ENCODE measurements at places on chromosomes 3 and 15.

- DNase-seq, result no peak
Observed at GRCh38 chr15:96011136-96011535, 319.4 kb upstream of the NR2F2 start.

GRCh38 chr3:54878145-54878544, 49.7 kb downstream of the LRTM1 start:
- no peak for DNase-seq

- DNase-seq, result peak; percentile 84
Observed at GRCh38 chr15:77578641-77579372, 53.9 kb downstream of the LINGO1 start.

- DNase-seq, result peak; percentile 41
Observed at GRCh38 chr3:11953350-11953749, 50.8 kb upstream of the SYN2 start.

DNA sequence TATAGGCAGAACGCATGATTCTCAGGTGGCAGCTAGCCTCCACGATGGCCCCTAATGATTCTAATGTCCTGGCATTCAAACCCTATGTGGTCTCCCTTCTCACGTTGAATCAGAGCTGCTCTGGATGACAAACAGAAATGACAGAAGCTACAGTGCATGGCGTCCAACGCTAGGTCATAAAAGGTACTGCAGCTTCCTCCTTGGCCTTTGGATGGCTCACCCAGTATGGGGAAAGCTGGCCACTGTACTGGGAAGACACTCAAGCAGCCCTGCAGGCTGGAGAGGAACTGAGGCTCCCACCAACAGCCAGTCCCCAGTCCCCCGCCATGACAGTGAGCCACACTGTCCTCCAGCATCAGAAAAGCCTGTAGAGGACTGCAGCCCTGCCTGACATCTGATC, 286.3 kb downstream of the FAM43A start:
- DNase-seq, result no peak

DNA sequence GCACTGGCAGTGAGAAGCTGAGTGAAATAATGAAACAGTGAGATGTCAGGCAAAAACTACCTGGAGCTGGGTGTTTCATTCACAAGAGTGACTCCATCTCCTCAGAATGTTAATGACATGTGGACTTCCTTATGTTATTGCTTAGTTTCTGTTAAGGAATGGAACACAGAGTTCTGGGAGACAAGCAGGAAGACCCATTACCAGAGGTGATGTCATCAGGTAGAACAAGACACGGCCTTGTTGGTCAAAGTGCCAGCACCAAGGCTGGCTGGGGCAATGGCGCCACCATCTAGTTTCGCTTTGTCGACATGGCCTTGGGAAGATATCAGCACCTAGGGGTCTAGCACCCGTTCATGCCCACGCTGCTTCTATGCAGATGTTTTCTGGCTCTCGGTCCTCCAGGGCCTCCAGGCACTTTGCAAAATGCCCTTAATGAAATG, 252.2 kb downstream of the FAM43A start:
- no peak for DNase-seq

DNA sequence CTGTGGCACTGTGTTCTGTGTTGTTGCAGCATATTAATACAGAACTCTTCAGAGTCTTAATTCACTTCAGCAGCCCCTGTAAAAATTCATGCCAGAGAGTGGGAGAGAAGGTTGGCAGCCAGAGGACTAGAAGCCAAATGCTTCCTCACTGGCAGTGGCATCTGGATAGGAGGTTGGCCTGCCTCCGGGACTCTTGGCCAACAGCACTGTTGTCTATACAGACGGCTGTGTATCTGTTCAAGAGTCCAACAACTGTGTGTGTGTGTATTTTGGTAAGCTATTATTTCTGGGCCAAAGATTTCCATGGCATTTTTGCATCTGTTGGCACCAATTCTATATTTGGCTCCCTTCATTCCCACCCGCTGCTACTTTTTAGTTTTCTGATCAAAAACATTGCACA, 156.0 kb upstream of the SOX2 start:
- no peak for DNase-seq

- DNase-seq, result no peak
Observed at GRCh38 chr3:70281663-70282062, 30.8 kb downstream of the MDFIC2 start.

Measured in NCI-H1417 (cell line).